Cardiac fibroblast (primary cell): ENCODE measurements at places on chromosomes 5 and 9.

- peak; percentile 20 for DNase-seq
These were observed 2.8 kb downstream of the TUBB4B start for GRCh38 chr9:137243626-137244485.

DNA sequence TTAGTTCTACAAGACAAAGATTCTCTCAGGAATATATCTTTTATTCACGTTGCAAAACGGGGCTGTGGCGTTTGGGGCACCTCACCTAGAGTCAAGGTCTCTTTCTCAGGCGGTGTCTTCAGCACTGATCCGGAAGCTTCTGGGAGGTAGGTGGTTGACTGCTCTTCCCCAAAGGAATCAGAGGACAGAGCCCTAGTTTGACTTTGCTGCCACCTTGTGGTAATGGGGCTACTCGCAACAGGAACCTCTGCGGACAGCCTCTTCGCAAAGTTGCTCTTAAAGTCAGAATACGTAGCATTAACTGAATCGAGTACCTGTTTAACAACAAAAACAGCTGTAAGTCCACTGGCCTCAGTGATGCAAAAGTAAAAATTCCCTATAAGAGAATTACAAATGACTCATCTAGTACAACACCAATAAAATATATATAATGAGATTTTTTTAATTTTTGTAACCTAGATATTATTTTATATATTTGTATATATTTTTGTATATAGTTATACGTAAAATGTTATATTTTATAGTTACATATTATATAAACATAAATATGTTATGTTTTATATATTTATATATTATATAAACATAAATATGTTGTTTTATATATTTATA is 13.3 kb upstream of the GPX8 start:
- DNase-seq, result peak; percentile 91

GRCh38 chr9:96149533-96150280 is 152.3 kb downstream of the HSD17B3 start:
- DNase-seq, result no peak

DNA sequence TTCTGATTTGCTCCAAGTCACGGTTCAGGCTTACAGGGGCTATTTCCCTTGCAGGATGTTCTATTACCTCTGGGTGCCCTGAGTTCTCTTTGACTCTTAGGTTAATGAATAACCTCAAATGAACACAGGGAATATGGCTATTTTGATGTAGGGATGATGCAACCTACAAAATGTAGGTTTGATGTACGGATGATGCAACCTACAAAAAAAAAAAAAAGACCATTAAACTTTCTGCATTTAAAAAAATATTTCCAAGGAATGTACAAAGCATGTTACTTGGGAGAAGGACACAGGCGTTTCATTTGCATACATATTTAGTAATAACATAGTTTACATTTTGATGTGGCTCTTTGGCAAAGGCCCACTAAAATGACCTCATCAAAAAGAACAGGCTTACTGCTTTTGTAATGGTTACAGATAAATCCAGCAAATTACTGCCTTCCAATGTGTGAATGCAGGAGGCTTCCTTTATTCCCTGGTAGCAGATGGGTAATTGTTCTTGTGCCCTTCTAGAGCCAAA is 36.3 kb downstream of the ZNF474 start:
- peak; percentile 70 for DNase-seq

GRCh38 chr9:121841771-121842611 is 190.6 kb downstream of the DAB2IP start:
- DNase-seq, result peak; percentile 72

GRCh38 chr5:37807621-37808301 is 32.1 kb downstream of the GDNF start:
- no peak for DNase-seq

- DNase-seq, result peak; percentile 41
These were observed 273.5 kb downstream of the ARRDC3 start for GRCh38 chr5:91109634-91110033.
